Stimulated activated CD8-positive, alpha-beta memory T cell treated with anti-CD3 and anti-CD28 coated beads, Interleukin-4, amount 100 ng/mL, for 4 hours (primary cell): ENCODE measurements at places on chromosomes 3 and 15.

DNA sequence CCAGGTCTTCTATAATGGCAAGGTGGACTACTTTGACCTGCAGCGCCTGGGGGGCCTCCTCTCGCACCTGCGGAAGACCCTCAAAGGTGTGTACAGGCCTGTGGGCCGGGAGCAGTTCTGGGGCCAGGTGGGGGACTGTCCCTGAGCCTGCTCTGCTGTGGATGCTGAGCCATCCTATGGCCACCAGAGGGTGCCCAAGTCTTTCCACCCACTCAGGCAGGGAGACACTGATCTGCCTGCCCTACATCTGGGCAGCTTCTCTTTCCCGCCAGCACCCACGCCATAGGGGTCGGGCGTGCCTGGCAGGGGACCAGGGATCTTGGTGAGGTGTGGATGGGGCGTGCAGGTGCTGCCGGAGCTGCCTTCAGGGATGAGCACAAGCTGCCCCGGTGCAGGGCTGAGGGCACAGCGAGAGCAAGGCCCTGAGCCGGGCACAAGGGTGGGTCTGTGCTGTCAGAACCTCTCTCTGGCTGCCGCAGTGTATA, 14.1 kb downstream of the RNF123 start:
- no peak for DNase-seq

DNA sequence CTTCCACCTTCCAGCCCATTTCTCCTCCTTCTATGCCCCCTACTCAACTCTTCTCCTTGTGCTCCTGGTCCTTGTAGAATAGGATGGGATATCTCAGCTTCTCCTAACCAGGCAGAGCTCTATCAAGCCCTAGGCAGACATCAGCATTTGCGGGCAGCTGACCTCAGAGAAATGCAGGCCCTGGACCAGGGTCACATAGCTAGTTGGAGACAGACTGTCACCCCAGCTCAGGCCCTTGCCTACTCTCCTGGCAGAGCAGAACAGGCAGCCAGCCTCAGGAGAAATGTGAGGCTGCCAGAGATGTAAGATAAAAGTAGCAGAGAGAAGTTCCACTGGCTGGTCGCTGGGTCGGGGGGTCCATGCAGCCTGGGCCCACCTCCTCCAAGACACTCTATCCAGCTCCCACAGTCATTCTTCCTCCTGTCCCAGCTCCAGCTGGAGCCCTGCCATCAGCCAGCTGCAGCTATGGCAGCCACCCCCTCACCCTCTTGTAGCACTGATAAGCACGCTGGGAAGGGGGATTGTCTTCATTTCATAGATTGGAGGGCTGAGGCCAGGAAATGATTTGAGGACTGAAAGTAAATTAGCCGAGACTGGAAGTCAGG, 4.0 kb downstream of the CYP8B1 start:
- DNase-seq, result no peak

DNA sequence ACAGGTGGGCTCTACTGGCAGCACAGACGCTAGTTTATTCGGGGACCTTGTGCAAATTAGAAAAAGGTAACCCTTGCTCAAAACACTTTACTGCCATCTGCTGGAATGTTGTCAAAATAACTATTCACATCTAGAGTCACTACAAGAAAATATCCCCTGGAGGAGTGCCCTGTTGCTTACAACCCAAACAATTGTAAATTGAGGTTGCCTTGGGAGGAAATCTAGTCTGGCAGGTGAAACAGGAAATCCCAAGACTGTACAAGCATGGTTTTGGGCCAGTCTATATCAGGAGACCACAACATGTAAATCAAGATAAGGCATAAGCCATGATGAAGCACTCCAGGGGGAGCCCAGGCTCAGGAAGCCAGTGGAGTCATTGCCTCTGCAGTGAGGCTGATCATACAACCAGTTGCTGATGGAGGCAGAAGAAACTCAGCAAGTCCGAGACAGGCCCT, 136.8 kb upstream of the ACP3 start:
- no peak for DNase-seq

DNA sequence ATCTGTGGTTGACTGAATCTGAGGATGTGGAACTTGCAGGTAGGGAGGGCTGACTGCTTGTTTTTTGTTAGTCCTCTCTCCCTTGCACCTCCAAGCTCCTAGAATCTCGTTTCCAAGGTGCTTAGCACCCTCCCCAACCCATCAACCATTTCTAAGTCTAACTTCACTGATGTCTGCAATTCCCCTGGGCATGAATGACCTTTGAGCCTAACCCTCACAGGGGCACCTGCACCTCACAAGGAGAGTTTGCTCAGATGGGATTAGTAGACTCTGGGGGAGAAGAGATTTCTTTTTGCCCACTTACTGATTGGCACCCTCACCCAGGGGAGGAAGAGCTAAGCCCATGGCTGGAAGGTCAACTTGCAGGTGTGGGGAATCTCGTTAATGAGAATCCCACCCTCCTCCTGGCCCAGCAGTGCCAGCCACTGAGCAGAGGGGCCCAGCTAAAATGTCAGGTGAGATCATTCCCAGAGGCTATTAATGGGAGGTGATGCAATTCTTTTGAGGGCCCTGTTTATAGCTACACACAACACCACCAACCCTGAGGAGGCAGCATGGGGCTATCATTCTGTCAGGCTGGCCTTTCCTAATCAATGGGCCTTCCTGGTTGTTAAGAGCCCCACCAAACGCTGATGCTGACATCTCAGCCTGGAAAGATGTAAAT, 81.6 kb upstream of the HERC1 start:
- DNase-seq, result no peak
